ENCODE measurements at places on chromosomes 16 and 17. TPM values are rescaled to one million over a fixed set of nuclear protein-coding genes. Genes with fewer than 3 reads are reported as not detected.
A peak's percentile ranks its signal among the peaks of the same experiment; 100 is the strongest.

DNA sequence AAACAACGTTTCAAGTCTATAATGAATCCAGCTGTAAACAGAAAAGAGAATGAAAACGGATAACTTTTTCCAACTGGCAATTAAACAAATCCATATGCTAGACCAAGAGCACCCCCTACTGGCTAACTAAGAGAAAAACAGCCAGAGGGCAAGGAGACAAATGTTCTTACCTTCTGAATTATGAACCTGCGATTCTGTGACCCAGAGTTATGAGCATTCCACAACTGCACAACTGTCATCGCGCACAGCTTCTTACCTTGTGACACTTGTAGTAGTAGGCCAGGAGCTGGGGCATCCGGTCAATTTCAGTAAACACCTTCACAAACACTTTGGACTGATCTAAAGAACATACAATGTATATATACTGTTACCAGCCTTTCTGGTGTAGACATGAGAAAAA lies 18.6 kb downstream of the COG7 start:
- DNase-seq, result no peak

DNA sequence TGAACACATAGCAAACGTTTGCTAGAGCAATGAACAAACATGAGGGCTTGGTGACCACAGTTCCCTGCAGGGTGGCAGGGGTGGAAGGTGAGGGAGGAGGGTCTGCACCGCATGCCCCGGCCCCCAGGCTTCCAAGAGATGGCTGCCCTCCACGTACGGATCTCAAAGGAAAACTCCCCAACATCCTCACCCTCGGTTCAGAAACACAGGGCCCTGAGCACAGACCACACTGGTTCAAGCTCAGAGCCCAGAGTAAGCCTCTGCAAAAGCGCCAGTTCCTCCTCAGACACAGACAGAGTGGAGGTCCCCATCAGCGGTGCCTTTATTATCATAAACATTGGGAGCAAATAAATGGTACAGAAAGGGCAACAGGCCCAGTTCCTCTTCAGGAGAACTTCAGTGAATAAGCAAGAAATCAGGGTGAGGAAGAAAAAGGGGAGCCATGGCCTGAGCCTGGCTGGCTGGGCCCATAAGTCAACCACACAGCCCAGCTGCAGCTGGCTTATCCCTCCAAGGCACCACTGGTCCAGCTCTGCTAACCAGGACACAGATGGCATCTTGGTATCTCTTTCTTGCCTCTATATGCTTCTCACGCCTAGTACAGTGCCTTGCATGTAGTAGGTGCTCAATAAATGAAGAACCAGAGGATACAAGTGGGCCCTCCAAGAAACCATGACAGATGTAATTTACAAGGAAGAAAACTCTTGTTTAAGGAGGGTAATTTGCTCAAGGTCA lies 11.0 kb downstream of the MPO start:
- no peak for DNase-seq

DNA sequence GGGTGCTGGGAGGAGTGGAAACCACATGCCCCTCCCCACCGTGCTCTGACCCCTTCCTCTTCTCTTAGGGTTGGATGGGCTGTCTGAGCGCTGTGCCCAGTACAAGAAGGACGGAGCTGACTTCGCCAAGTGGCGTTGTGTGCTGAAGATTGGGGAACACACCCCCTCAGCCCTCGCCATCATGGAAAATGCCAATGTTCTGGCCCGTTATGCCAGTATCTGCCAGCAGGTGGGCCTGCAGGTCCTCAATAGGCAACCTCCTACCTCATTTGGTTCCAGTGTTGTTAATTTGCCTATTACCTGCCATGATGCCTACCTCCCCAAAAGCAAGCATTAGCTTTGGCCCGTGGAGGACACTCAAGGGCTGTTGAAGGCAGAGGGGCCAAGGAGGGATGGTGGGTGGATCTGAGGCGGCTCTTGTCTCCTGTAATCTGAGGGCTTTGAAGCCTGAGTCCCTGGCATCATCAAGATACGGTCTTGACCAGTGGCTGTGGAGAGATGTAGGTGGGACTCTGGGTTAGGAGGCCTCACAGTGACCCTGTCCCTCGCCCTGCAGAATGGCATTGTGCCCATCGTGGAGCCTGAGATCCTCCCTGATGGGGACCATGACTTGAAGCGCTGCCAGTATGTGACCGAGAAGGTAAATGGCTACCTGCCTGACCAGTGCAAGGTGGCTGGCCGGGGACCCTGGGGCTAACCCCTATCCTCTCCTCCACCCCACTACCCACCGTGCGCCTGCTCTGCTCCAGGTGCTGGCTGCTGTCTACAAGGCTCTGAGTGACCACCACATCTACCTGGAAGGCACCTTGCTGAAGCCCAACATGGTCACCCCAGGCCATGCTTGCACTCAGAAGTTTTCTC lies 3.4 kb downstream of the ALDOA start:
- DNase-seq, result no peak

DNA sequence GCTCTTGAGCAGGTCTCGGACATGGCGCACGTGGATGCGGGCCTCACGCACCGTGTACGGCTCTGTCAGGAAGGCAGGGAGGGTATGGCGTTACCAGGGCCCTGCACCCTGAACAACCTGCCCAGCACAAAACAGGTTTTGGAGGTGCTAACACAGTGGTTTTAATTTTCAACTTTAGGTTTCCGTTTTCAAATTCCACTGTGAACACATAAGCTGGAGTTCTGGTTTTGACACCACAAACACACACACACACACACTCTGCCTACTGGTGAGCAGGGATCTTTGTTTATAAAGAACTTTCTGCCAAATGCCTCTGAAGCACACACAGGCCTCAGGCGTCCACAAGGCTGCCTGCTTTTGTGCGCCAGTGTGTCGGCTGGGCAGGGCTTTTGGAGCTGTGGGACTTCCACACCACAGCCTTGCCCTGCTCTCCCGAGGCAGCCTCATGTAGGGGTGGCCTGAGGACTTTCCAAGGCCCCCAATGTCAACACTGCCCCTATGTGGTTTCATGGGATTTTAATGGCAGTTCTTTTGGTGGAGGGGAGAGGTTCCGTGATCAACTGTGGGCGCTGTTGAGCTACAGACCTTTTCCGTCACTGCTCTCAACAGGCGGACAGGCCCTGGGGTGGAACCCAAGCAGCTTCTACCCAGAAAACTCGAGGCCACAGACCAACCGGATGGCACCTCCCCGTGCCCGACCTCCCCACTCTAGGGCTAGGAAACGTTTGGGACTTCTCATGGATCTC lies 9.4 kb downstream of the CLUH start:
- DNase-seq, result peak; percentile 36

Gene SDR42E1
- 0.73 TPM for total RNA-seq

Gene SOX9
- 10.9 TPM for total RNA-seq

GRCh38 chr17:38508954-38509771 lies 80.9 kb downstream of the ARHGAP23 start:
- DNase-seq, result peak; percentile 83

Gene CACNA1G
- total RNA-seq, result 0.24 TPM

DNA sequence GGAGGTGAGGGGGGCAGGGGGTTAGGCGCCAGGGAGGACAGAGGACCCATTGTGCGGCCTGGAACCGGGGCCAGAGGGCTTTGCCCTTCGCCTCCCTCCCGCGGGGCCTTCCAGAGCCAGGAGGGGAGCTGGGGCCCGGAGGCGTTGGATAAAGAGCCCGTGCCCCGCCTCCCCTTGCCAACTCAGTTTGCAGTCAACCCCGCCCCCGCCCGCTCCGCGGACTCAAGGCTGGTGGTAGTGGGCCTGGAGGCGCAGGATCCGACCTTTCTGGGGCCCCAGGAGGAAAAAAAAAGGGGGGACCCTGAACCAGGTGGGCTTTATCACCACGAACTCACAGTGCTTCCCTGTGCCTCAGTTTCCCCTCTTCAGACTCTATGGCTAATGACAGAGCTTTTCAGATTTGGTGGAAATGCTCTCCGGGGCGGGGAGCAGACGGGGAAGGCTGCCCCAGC lies 2.0 kb upstream of the SPHK1 start:
- peak; percentile 67 for DNase-seq
